ENCODE measurements at places on chromosomes 4 and X. TPM values are rescaled to one million over a fixed set of nuclear protein-coding genes. Genes with fewer than 3 reads are reported as not detected.

GRCh38 chr4:150007512-150007911 lies 70.7 kb upstream of the DCLK2 start:
- DNase-seq, result no peak
- H3K36me3 ChIP-seq, result no peaks in the 10 kb centered on the region
- no peak overlapping the region for H3K27ac ChIP-seq
- no peak overlapping the region for H3K4me3 ChIP-seq
- no peaks in the 10 kb centered on the region for H3K4me1 ChIP-seq

DNA sequence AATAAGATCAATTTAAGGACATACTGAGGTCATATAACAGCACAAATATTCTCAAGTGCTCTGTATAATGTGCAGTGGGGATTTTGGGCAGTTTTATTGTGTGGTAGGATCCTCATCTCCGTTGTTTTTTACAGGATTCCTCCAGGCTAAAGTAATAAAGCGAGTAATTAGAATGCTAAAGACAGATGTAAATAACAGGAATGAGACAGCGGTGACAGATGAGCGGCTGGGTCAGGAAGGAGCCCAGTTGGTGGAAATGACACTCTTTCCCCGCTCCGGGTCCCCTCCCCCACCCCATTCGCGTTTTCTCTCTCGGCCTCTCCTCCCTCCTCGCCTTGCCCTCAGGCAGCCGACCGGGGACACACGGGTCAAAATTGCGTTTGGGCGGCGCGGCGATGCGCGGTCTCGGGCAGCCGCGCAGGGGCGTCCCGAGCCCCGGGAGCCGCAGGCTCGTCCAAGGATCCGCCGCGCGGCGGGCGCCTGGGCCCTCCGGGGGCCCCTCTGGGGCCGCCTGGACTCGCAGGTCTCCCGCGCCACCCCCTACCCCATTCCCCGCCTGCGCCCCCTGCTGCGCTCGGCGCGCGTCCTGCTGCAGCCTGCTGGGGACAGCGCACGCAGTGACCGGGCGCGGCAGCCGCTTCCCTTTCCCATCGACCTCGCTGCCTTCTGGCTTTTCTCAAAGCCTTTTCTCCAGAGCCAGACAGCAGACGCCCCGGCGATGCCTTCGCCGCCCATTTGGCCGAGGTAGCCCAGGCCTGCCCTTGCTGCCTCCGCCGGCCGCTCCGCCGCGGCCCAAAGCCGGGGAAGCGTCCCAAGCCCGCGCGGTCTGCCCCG lies 16.2 kb downstream of the POU4F2 start:
- no peak overlapping the region for H3K27ac ChIP-seq
- H3K36me3 ChIP-seq, result no peaks in the 10 kb centered on the region
- no peak for DNase-seq
- peaks cover 70% of the 10 kb centered on the region for H3K27me3 ChIP-seq

- H3K4me3 ChIP-seq, result no peak overlapping the region
- DNase-seq, result no peak
- no peaks in the 10 kb centered on the region for H3K36me3 ChIP-seq
- H3K4me1 ChIP-seq, result no peaks in the 10 kb centered on the region
Measured at GRCh38 chrX:118666521-118666920, 60.9 kb upstream of the IL13RA1 start.

DNA sequence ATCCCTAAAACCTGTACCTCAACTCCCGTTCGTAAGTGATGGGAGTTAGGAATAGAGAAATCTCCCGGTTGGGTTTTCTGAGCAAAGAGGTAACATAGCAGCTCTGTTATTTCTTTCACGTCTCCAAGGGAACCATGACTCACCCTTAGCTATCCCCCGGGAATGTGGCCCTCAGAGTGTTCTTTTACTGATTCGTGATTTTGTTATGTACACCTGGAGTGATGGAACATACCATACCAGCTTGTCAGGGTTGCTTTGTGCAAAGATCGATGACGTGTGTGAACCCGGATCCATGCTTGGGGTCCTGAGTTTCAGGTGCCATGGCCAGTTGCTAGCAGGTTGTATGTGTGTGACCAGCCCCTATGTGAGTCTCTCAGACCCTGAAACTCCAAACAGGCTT lies 52.6 kb downstream of the HPRT1 start:
- no peaks in the 10 kb centered on the region for H3K4me1 ChIP-seq
- H3K27me3 ChIP-seq, result no peaks in the 10 kb centered on the region
- no peak overlapping the region for H3K27ac ChIP-seq
- H3K36me3 ChIP-seq, result no peaks in the 10 kb centered on the region

Gene ALB
- total RNA-seq, result 0.66 TPM

GRCh38 chr4:37431417-37431743 lies 186.8 kb downstream of the NWD2 start:
- H3K27ac ChIP-seq, result no peak overlapping the region
- H3K36me3 ChIP-seq, result no peaks in the 10 kb centered on the region
- peaks cover 5% of the 10 kb centered on the region for H3K27me3 ChIP-seq
- H3K4me1 ChIP-seq, result no peaks in the 10 kb centered on the region
- H3K4me3 ChIP-seq, result no peak overlapping the region

DNA sequence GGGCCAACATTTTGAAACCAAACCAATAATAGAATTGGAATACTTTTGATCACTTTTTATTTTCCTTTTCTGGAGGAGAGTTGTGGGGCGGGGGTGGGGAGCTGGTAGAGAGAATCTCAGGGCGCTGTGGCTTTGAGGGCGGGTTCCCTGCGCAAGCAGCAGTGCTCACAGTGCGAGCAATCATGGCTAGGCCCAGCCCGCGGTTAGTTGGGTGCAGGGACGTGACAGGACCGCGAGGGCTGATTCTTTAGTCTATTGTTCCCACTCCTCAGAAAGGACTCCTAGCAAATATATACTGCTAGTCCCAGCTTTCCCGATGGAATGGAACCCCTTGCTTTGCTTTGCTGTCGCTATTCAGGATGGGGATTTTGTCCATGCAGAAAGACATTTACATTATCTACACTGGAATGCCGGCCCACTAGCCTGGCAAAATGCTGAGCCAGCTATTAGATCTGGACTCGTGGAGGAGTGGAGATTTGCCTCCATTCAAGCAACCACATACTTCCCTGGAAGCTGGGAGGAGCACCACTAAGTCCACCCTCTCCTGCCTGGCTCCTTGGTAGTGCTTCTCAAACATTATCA lies 23.9 kb upstream of the APLN start:
- no peaks in the 10 kb centered on the region for H3K36me3 ChIP-seq
- no peak for DNase-seq
- H3K4me3 ChIP-seq, result peak overlapping the region; percentile 47
- H3K27ac ChIP-seq, result peak overlapping the region; percentile 84

All from breast epithelium (tissue), 4 donors.